ENCODE measurements at places on chromosomes 11 and 22.

GRCh38 chr11:70126494-70126893 lies 48.4 kb downstream of the ANO1 start:
- no peak for DNase-seq

DNA sequence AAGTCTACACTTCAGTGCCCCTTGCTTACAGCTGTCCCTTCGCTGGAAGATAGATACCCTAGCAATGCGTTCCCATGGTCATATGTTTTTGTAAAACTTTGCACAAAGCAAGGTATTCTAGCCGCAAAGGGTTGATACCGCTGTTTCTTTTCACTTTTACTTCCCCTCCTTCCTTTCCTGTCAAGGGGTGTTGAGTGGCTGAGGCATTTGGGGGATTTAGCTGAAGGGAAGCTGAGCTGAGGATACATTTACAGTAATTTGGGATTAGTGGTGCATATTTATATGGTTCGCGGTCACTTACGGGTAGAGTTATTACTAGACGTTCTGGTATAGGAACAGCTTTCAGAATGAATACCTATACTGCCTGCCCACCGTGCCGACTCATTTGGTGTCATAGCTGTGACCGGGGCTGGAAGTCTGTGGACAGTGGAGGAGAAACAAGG lies 86.9 kb upstream of the WNT11 start:
- no peak for DNase-seq

DNA sequence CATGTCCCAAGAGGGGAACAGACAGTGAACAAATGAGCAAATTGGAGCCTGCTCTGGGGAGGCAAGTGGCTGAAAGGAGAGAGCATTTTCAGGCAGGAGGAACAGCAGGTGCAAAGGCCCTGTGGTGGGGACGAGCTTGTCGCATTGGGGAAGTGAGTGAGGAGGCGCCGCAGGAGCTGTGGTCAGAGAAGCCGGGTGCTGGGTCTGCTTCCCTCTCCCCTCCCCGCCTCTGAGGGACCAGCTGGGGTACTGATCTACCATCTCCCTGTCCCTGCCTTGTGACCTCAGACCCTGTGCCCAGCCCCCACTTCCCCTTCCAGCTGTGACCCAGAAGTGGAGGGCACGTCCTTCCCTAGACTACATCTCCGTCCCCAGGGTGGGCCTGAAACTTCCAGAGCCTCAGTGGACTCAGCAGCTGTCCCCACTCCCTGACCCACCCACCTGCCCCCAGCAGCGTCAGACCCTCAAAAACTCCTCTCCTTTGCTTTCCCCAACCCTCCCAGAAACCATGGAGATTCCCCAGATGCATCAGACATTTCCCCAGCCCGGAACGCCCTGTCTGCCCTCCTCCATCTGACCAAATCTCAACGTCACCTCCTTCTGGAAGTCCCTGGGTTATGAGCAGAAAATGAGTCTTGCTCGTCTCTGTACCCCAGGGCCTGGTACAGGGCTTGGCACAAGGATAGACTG lies 19.7 kb upstream of the PDGFB start:
- DNase-seq, result no peak

- DNase-seq, result peak; percentile 50
Measured at GRCh38 chr11:103436131-103436770, 327.0 kb downstream of the DYNC2H1 start.

- peak; percentile 47 for DNase-seq
Measured at GRCh38 chr11:47587723-47588326, 1.3 kb downstream of the FAM180B start.

DNA sequence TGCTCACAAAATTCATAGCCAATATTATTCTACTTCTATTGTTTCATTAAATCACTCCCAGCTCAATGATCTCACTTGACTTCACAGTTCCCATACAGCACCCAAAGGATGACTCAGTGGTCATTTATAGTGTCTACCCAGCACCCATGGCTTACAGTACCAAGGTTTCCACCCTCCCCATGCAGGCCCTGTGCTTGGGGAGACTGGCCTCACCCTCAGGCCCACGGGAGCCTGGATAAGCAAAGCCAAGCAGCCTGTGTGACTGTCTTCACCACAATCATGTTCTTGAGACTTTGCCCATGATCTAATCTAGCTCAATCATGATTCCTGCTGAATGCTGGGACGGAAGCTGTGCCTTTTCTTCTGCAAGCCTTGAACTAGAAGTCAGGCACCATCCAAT lies 97.6 kb downstream of the SLC36A4 start:
- peak; percentile 80 for DNase-seq

DNA sequence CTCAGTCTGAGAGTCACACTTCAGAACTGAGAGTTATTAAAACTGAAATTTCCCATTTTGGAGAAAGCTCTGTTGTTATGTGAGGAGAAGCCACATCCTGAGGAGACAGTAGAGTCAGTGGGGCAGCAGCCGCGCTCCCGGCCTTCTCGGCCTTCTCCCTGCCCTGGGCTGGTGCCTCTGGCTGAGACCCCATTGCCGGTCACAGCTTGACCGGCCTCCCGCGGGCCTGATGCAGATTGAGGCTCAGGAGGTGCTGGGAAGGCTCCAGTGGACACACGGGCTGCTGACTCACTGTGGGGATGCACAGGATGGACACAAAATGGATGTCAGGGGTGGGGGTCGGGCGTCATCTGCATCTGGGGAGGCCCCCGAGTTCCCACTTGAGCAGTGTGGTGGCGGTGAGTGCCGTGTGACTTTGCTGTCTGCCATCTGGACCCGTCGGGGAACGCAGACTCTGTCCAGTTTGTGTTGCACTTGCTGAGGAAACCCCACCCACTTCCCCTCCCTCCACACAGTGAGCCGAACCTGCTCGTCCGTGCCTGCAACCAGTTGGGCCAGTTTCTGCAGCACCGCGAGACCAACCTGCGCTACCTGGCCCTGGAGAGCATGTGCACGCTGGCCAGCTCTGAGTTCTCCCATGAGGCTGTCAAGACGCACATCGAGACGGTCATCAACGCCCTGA lies 50.1 kb downstream of the MUC6 start:
- DNase-seq, result no peak

GRCh38 chr11:130560000-130560780 lies 111.7 kb downstream of the ADAMTS15 start:
- no peak for DNase-seq

GRCh38 chr11:67999201-67999629 lies 4.7 kb downstream of the UNC93B1 start:
- no peak for DNase-seq

DNA sequence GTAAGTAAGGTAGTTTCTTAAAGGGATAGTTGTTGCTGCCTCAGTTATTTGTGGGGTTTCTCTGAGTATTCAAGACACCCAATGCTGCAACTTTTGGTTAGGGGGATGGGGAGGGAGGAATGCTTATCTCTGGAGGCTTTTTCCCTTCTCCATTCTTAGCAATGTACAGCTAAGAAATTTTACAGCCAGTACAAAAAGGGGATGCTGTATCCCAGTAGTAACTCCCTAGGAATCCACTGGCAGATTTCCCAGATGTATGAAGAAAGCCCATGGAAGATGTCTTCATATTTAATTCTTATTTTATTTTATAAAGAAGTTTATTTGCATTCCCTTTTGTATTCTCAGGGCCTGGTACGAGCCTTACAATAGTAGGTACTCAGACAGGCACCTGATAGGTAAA lies 154.8 kb downstream of the ENTHD1 start:
- DNase-seq, result peak; percentile 62

- DNase-seq, result no peak
Measured at GRCh38 chr22:39927544-39927943, 26.7 kb downstream of the GRAP2 start.

All from GM23248 (cell line).